ENCODE measurements at places on chromosomes 7 and 10.

GRCh38 chr10:126052171-126052570, 155.8 kb downstream of the FANK1 start:
- no peak for DNase-seq

- DNase-seq: peak; percentile 31
Measured at GRCh38 chr7:155997431-155998327, 185.4 kb upstream of the SHH start.

GRCh38 chr7:135798095-135798494, 49.5 kb upstream of the FAM180A start:
- DNase-seq: no peak

- DNase-seq: no peak
Measured at GRCh38 chr10:74437822-74438221, 286.8 kb downstream of the ADK start.

DNA sequence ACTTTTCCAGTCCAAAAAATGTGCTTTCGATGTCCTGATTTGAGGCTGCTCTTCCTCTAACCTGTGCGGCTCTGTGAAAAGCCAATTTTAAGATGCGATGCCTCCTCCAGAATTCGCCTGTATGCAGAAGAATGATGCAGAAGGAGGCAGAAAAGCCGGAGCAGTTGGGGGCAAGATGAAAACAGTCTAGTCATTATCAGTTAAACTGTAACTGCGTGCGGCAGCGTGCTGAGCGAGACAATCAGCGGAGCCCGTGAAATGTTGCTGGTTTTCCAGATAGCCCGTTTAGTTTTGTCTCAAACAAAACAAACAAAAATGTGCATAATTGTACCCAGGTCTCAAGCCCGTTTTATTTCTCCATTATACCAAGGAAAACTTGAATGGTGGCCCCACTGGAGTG, 137.0 kb upstream of the FGFR2 start:
- no peak for DNase-seq

- no peak for DNase-seq
Measured at GRCh38 chr10:79074732-79075131, 6.0 kb downstream of the ZMIZ1 start.

GRCh38 chr10:1061930-1062774, 6.0 kb downstream of the WDR37 start:
- DNase-seq: no peak

GRCh38 chr10:1202343-1202742, 146.2 kb downstream of the WDR37 start:
- no peak for DNase-seq

DNA sequence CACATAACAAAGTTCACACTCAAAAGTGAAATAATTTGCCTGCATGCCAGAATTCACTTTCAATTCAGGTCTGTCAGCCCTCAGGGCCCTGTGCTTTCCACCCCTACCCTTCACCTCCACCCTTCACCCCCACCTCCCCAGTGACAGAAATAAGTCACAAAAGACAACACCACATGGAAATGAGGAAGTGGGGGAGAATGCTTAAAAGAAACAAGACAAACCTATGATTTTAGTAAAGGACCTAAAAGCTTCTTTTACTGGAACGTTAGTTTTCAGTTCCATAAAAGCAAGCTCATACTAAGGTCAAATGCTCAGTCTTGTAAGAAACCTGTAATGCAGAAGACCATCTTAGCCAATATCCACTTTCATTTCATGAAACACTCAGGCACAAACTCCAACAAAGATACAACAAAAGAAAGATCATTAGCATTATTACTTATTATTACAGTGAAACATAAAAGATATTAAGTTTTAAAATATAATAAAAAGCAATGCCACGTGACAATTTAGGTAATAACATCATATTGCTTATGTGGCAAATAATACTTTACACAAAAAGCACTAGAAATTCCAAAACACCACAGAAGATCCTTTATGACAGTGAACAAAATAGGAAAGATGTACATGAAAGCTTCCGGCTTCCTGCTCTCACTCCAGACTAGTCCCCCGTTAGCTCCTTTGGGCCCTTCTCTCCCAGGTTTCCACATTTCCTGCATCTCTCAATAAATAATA, 112.1 kb downstream of the LMBR1 start:
- DNase-seq: no peak

GRCh38 chr7:105934572-105935185, 28.4 kb upstream of the CDHR3 start:
- no peak for DNase-seq

- DNase-seq: no peak
Measured at GRCh38 chr10:57294698-57295097, 933.6 kb upstream of the ZWINT start.

- DNase-seq: no peak
Measured at GRCh38 chr7:30201921-30202320, 67.1 kb downstream of the MTURN start.

GRCh38 chr7:150954986-150955518, 23.1 kb downstream of the KCNH2 start:
- DNase-seq: no peak

GRCh38 chr10:132820056-132820455, 34.1 kb upstream of the NKX6-2 start:
- no peak for DNase-seq

GRCh38 chr10:14653271-14654161, 121.2 kb downstream of the FAM107B start:
- DNase-seq: no peak

- peak; percentile 63 for DNase-seq
Measured at GRCh38 chr10:74118804-74119203, 31.8 kb downstream of the AP3M1 start.

DNA sequence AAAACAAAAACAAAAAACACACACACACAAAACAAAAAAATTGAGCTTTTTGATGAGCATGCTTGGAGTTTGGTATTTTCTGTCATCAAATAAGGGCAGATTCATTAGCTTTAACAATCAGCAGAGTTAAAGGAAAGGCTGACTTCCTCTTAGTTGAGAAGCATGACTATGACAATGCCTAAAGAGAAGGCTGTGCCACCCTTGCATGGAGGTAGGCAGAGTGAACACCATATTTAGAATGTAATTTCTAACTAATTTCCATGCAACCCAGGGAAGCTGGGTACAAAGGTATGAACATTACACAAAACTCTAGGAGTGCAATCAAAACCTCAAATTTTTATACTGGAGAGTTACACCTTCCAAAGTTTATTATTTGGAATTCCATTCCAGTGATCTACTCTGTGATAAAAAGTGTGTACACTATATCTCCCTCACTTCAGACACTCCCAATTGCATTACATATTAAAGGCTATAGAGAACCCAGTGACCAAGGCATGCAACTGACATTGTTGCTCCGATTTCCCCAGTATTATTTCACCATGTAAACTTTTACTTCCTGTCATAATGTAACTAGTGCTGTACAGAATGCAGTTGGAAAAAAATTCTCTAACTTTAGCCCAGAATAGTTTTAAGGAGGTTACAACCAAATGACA, 9.4 kb upstream of the CYCS start:
- no peak for DNase-seq

- no peak for DNase-seq
Measured at GRCh38 chr10:67669978-67670377, 26.0 kb downstream of the CTNNA3 start.

- DNase-seq: no peak
Measured at GRCh38 chr10:117796130-117796745, 250.5 kb downstream of the RAB11FIP2 start.

DNA sequence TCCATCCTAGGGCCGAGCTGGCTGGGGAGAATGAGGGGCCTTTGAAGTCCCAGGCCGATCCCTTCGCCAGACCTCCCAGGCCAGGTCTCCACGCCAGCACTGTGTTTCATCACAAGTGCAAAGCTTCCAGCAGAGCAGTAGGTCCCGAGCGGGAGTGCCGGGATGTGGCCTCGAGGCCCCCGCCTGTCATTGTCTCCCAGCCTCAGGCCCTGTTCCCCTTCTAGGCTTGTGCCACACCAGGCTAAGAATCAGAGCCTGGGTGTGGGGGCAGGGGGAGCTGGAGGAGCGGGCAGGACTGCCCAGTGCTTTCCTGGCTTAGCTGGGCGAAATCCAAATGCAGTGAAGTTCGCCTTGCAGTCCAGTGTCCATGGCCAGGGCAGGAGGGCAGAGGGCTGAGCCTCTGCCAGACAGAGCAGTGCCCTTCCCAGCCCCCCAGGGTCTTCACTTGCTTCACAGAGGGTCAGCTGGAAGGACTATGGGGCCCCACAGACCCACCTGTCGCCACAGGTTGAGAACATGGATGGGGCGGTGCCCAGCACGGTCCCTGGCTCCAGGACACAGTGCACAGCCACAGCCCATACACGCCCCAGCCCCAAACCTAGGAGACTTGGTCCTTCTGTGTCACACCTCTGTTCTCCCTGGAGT, 20.2 kb upstream of the PFKFB3 start:
- no peak for DNase-seq

- DNase-seq: no peak
Measured at GRCh38 chr7:63789378-63790176, 209.1 kb upstream of the ZNF722 start.

DNA sequence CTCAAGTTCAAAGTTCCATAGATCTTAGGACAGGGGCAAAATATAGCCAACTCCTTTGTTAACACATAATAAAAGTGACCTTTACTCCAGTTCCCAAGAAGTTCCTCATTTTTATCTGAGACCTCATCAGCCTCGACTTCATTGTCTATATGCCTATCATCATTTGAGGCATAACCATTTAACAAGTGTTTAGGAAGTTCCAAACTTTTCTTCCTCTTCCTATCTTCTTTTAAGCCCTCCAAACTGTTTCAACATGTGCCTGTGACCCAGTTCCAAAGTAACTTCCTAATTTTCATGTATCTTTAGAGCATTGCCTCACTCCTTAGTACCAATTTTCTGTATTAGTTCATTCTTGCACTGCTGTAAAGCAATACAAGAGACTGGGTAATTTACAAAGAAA, 569.1 kb downstream of the ANKRD7 start:
- no peak for DNase-seq

DNA sequence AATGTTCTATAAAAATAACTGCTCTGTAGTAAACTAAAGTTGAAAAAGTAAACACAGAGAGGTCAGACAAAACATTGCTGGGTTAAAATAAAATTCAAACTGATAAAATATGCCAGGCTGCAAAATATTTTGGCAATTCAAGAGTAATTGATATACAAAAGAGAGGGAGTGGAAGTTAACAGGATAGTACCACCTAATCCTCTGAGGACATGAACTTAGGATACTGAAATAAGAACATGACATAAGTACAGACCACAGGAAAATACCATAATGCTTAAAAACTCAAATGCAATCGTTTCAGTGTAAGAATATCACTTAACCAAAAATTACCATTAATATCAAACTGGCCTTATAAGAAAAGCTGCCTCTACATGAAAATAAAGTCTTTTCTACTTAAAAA, 37.6 kb upstream of the GPR22 start:
- DNase-seq: no peak

DNA sequence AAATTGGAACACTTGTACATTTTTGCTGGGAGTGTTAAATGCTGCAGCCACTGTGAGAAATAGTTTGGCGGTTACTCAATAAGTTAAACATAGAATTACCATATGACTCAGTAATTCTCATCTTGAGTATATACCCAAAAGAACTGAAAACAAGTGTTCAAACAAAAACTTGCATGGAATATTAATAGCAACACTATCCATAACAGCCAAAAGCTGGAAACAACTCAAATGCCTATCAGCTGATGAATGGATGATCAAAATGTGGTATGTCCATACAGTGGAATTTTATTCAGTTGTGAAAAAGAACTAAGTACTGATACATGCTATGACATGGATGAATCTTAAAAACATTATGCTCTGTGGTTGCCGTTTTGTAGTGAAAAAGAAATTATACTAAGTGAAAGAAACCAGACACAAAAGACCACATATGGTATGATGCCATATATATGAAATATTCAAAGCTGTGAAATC, 63.0 kb upstream of the SP4 start:
- DNase-seq: no peak

DNA sequence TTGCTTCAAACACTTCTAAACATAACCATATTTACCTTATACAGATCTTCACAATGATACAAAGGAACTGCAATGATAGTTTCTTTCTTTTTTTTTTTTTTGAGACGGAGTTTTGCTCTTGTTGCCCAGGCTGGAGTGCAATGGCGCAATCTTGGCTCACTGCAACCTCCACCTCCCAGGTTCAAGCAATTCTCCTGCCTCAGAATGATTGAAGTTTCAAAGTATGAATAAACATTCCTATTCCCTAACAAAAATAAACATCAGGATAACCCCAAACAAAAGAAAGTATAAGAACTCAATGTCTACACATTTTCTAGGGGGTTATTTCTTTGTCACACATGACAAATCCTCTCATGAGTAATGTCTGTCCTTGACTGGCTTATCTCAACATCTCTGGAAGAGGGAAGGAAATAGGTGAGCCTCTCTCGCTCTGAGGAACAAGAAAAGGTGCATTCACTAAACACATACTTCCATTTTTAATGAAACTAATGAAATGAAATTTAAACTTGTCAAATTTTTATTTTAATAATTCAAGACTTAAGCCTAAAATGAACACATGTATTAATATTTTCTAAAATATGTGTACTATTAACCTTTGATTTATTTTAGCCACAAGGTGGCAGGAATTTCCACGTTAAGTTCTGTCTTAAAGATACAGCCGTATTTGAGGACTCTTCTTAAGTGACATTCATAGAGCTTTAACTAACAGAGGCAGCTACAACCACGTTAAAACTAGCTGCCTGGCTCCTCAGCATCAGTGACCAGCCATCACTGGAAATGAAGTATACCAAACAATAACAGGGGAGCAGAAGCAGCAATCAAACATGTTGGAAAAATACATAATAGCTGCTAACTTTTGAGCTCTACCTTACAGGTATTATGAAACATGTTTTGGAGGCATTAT, 58.3 kb downstream of the MALSU1 start:
- no peak for DNase-seq

GRCh38 chr7:159246702-159247480, 102.2 kb upstream of the VIPR2 start:
- no peak for DNase-seq

DNA sequence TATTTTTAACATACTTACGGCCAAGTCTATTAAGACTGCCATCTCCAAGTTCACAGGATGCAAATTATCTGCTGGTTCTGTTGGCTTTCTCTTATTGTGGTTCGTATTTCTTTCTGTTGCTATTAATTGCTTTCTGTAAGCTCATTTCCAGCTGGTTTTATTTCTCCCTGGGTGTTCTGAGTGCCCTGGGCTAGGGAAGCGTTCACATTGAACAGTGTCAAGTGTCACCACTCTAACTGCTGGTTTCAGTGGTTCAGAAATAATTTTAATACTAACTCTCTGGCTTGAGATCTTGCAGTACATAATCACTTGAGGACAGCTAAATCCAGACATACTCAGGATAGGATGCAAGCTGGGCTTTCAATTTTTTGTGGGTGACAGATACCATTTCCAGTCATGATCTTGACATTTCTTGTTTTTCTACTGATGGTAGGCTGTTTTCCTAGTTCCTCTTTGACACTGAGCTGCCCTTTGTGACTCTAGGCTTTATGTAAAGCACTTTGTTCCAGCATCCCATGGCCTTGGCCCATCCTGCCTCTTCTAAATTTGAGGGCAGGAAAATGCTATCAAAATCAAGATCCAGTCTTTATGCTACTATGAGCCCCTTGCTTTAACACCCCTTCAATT, 117.6 kb downstream of the SNX13 start:
- no peak for DNase-seq

- no peak for DNase-seq
Measured at GRCh38 chr10:3222626-3223025, 50.0 kb upstream of the PITRM1 start.
